Karpas-422 (cell line): ENCODE measurements at places on chromosomes 4 and X.

DNA sequence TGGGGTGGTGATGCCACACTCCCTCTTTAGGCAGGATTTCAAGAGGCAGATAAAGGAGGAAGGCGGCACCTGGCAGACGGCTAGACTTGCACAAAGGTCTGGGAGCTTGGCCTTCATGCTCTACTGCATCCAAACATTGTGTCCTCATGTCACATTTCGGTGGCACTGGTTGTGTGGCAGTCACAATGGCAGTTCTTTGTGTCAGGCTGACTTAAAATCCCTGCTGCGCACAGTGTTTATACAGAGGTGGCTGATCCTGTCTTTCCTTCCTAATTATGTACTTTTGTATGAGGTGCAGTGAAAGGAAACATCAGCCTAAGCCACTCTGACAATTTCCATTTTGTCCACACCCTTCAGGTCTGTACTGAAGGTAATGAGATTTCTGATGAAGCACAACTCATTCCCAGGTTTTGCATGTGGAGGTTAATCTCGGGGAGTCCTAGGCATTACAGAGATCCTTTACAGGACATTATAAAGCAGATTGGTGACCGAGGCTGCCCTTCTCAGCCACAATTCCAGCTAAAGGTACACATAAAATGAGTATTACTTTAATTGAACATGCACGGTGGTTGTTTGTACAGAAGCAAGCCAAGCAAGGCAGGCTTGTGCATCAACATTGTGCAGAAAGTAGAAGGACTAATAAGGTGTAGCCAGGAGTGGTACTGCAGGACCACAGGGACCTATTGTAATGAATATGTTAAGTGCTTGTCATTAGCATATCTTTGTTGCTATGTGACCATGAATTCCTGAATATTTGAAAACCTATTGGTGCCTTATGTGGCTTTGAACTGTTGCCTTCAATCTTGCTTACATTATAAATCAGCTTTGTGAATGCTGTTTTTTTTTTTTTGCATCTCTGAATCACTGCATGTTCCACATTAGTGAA is 147.6 kb downstream of the STK32B start:
- no peak for DNase-seq
- H3K4me1 ChIP-seq = no peaks in the 10 kb centered on the region

GRCh38 chrX:3518870-3519269 is 172.4 kb upstream of the MXRA5 start:
- no peaks in the 10 kb centered on the region for H3K4me1 ChIP-seq
- no peak overlapping the region for H3K27ac ChIP-seq
- no peaks in the 10 kb centered on the region for H3K36me3 ChIP-seq
- H3K27me3 ChIP-seq = no peaks in the 10 kb centered on the region

- no peaks in the 10 kb centered on the region for H3K27me3 ChIP-seq
- H3K27ac ChIP-seq = no peak overlapping the region
- H3K4me1 ChIP-seq = peaks cover 8% of the 10 kb centered on the region
- no peak for DNase-seq
- H3K36me3 ChIP-seq = no peaks in the 10 kb centered on the region
- no peak overlapping the region for H3K4me3 ChIP-seq
Observed at GRCh38 chr4:184293552-184293951, 75.9 kb upstream of the ENPP6 start.

- H3K27ac ChIP-seq = no peak overlapping the region
- no peak for DNase-seq
- H3K27me3 ChIP-seq = no peaks in the 10 kb centered on the region
Observed at GRCh38 chr4:3220476-3221183, 28.3 kb upstream of the MSANTD1 start.

- no peak for DNase-seq
- no peaks in the 10 kb centered on the region for H3K36me3 ChIP-seq
- peaks cover 17% of the 10 kb centered on the region for H3K4me1 ChIP-seq
- H3K27me3 ChIP-seq = no peaks in the 10 kb centered on the region
- 0 out of 2 replicates have a peak overlapping the region, but pooled peaks have one; percentile 35 for H3K27ac ChIP-seq
- H3K4me3 ChIP-seq = no peak overlapping the region
Observed at GRCh38 chr4:8392591-8393190, 47.8 kb downstream of the ACOX3 start.

DNA sequence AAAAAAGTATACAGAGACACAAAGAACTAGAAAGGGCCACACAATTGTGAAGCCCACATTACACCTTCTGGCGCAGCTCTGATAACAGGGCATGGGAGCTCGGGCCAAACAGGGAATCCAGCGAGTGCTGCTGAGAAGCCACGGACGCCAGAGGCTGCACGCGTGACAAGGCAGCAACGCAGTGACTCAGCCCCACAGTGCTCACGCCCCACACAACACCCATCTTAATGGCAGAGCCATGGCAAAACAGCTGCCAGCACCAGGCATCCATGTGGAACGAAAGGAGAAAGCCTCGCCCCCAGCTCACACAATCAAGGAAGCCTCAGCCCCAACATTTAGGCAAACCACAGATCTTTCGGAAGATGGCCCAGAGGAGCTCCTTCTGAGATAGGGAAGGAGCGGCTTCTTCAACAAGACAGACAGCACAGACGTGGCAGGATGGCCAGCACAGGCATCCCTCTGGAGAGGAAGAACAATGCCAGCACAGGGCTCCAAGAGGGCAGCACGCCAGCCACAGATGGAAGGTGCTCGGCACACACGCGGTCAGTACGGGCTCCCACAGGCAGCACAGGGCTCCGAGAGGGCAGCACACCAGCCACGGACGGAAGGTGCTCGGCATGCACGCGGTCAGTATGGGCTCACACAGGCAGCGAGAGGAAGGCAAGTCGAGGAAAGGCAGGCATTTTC is 33.1 kb downstream of the GAK start:
- no peak overlapping the region for H3K4me3 ChIP-seq
- no peak overlapping the region for H3K27ac ChIP-seq

DNA sequence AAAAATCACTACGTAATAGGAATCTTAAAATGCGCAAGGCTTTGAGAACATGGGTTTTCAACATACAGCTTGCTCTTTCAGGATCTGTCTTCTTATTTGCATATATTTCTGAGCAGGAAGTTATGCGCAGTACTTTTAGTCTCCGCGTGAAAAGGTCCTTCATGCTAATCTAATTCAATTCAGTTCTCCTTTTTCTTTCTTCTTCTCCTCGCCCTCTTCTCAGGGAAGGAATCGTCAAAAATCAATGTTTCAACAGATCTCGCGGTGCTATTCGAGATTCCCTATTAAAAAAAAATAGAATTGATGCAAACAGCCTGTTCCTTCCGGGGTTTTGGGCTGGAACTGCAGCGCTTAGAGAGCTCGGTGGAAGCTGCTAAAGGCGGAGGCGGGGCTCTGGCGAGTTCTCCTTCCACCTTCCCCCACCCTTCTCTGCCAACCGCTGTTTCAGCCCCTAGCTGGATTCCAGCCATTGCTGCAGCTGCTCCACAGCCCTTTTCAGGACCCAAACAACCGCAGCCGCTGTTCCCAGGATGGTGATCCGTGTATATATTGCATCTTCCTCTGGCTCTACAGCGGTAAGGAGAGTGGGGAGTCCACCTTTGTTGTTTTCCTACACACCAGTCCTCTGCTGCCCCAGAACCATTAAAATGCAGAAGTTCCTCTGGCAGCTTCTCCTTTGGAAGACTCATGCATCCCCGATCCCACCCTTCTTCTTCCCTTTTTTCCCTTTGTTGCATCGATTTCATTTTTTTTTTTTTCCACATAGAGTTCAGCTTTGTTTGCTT is at the start of the genes HMGN5 and SH3BGRL:
HMGN5 (minus strand) TSS at position 243 of the 785 bp plus-strand sequence. CDS start 80,364 bp downstream, outside the sequence.
SH3BGRL (plus strand) TSS at position 432 of the 785 bp plus-strand sequence; CDS start at position 531, 99 bp downstream.
- H3K27ac ChIP-seq = peak within 1 kb of the TSS; percentile 93
- peak; percentile 92 for DNase-seq
- H3K36me3 ChIP-seq = peaks cover 20% of the 10 kb centered on the region; the same call in 1 of the 2 replicates
- H3K4me3 ChIP-seq = peak within 1 kb of the TSS; percentile 70
- no peaks in the 10 kb centered on the region for H3K27me3 ChIP-seq

DNA sequence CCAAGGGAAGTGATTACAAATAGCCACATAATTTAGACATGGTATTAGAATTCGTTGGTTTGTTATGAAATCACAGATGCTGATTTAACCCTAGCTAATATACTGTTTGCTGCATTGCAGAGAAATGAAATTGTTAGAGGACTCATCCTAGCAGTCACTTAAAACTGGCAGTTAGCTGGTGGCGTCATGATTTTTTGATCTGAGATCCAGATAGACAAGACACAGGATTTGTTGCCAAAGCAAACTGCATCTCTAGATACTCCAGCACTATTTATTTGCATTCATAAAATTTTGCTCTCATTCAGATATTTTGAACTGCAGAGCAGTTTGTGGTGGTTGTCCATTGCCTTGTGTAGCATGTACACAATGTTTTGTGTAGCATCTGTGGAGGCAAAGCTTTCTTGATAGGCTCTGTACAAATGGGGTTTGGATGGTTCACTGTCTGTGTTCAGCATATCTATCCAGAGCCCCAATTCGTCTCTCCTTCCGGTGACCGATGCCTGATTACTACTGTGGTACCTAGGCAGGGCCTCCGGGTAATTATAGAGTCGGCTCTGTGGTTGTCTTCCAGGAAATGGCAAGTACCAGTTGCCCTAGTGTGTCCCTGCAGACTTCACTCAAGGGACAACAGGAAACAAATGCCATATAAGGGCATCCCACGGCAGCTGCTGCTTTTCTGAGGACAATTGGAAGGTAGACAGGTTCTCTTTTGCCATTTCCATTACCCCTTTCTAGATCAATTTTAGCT is 30.1 kb upstream of the SPARCL1 start:
- no peaks in the 10 kb centered on the region for H3K36me3 ChIP-seq
- H3K27me3 ChIP-seq = no peaks in the 10 kb centered on the region
- H3K4me3 ChIP-seq = no peak overlapping the region

- H3K4me1 ChIP-seq = no peaks in the 10 kb centered on the region
- DNase-seq = peak; percentile 84
- H3K27me3 ChIP-seq = no peaks in the 10 kb centered on the region
- H3K36me3 ChIP-seq = no peaks in the 10 kb centered on the region
- H3K4me3 ChIP-seq = no peak overlapping the region
Observed at GRCh38 chr4:3442959-3443749, 1.4 kb downstream of the HGFAC start.

- no peaks in the 10 kb centered on the region for H3K4me1 ChIP-seq
- no peak for DNase-seq
- no peaks in the 10 kb centered on the region for H3K36me3 ChIP-seq
- H3K4me3 ChIP-seq = no peak overlapping the region
Observed at GRCh38 chrX:11311706-11312105, 18.5 kb downstream of the AMELX start.

DNA sequence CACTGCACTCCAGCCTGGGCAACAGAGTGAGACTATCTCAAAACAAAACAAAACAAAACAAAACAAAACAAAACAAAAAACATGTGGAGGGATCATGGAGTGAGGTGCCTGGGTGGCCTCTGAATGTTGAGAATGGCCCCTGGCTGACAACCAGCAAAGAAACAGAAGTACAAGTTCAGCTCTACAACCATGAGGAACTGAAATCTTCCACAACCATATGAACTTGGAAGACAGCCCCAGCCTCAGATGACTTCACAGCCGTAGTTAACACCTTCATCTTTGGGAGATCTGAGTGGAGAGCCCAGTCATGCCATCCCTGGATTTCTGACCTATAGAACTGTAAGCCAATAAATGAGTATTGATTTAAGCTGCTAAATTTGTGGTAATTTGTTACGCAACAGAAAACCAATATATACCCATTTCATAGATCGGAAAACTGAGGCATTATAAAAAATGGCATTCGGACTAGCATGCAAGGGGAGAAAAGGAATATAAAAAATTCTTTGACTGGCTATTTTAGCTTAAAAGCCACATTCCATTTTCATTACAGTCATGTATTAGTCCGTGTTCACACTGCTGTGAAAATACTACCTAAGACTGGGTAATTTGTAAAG is 138.7 kb upstream of the RAPGEF2 start:
- no peak overlapping the region for H3K4me3 ChIP-seq
- DNase-seq = no peak
- H3K27me3 ChIP-seq = no peaks in the 10 kb centered on the region
- H3K27ac ChIP-seq = no peak overlapping the region
- no peaks in the 10 kb centered on the region for H3K4me1 ChIP-seq
- H3K36me3 ChIP-seq = no peaks in the 10 kb centered on the region

- H3K4me3 ChIP-seq = no peak overlapping the region
- H3K27me3 ChIP-seq = no peaks in the 10 kb centered on the region
- no peaks in the 10 kb centered on the region for H3K36me3 ChIP-seq
- H3K4me1 ChIP-seq = peaks cover 22% of the 10 kb centered on the region
- H3K27ac ChIP-seq = no peak overlapping the region
- no peak for DNase-seq
Observed at GRCh38 chr4:150938417-150938816, 76.7 kb downstream of the LRBA start.

DNA sequence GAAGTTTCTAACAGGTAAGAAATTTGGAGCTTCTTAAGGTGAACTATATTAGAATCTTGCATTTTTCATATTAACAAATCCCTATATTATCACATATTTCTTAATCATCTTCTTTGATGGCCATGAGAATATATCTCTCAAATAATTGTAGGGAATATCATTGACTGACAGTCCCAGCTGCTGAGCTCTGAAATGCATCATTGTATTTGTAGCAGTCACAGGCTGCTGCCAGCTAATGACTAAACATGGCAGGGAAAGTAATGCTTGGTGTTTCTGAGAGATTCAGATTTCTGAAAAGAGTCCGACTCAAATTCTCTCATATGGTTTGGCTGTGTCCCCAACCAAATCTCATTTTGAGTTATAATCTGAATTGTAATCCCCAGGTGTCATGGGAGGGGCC is 171.9 kb downstream of the TRAM1L1 start:
- no peak for DNase-seq
- no peak overlapping the region for H3K27ac ChIP-seq
- no peaks in the 10 kb centered on the region for H3K27me3 ChIP-seq
- H3K36me3 ChIP-seq = no peaks in the 10 kb centered on the region
- H3K4me3 ChIP-seq = no peak overlapping the region
